Jurkat, Clone E6-1 (cell line): ENCODE measurements at places on chromosomes 3 and 15.

GRCh38 chr3:55333923-55334322 lies 153.2 kb downstream of the WNT5A start:
- DNase-seq, result no peak

DNA sequence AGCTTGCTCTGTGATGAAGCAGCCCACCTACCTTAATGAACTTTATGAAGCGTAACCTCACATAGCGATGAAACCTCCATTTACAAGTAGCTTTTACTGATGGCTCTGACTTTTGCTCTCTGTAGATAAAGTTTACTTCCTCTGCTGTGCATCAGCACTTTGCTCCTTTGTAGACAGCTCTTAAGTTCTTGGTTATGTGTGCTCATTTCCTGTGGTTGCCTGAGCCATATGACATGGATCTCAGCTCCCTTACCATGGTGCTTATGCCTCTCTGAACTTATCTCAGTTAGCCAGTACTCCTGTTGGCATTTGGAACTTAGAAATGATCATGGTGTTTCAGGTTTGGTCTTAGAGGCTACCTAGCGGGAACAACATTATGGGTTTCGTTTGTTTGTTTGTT lies 7.8 kb downstream of the MFSD1 start:
- peak; percentile 85 for DNase-seq

- no peak for DNase-seq
Observed at GRCh38 chr3:156716105-156716862, 41.9 kb downstream of the TIPARP start.

- DNase-seq, result no peak
Observed at GRCh38 chr3:128742821-128743594, 17.0 kb downstream of the RAB7A start.

- DNase-seq, result no peak
Observed at GRCh38 chr3:21331321-21331720, 419.7 kb downstream of the ZNF385D start.

DNA sequence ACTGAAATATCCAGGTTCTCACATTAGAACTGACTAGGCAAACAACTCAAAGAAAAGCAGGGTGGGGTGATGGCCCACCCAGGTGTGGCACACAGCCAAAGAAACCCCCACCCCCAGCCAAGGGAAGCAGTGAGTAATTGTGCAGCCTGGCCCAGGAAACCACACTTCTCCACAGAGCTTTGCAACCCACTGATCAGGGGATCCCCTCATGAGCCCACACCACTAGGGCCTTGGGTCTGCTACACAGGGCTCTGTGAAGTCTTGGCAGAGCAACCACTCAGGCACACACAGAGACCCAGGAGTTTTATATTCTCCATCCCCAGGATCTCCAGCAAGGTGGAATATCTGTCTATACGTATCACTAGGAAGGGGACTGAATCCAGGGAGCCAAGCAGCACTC lies 22.2 kb upstream of the TRIM42 start:
- no peak for DNase-seq

GRCh38 chr15:75770131-75770530 lies 57.5 kb upstream of the CSPG4 start:
- no peak for DNase-seq

GRCh38 chr3:128505771-128506170 lies 12.8 kb upstream of the GATA2 start:
- DNase-seq, result no peak

DNA sequence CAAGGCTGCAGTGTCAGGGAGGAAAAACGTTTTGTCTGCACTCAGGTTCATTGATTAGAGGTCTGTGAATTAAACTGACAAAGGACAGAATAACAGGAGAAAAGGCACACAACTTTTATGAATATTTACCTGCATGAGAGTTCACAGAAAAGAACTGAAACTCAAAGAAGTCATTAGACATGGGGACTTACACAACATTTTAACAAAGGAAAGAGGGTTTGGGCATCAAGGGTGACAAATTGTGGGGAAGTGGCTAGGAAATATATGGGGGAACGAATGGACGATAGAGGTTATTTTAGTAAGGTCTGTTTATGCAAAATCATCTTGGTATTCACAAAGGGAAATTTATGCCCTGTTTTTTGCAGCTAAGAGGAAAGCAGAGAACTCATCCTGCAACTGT lies 65.6 kb upstream of the C15orf39 start:
- DNase-seq, result no peak

DNA sequence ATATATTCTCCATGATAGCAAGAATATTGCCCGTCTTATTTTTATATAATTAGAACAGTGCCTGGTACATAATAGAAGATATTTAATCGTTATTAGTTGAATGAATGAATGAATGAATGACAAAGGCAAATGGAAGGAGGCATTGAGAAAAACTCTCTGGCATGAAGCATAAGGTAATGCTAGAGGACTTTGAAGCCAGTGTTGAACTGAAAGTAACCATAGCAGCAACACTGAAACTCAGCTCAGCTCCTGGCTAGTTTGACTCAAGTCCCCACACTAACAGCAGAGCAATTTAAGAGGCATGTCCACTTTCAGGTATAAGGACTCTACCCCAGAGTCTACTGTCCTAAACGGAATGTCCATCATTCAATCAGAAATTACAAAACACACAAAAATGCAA lies 227.0 kb downstream of the CPNE4 start:
- no peak for DNase-seq

DNA sequence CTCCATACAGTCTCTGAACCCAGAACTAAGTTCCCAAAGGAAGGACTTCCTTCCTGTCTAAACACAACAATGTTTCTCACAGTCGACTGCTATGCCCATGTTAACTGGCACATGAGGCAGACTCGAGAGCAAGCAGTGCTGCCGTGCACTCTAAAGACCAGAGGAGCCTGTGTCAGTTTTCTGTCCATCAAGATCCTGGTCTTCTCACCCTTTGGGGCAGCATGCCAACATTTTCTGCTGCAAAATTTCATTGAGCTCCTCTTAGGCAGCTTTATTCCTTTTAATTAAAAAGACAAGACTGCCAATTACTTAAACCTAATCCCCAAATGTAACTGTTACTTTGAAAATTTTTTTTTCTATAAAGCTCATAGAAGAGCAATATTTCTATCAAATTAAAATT lies 205.1 kb downstream of the GAP43 start:
- DNase-seq, result no peak

GRCh38 chr15:89486726-89487050 lies 9.7 kb downstream of the RHCG start:
- DNase-seq, result peak; percentile 34

- DNase-seq, result no peak
Observed at GRCh38 chr3:96209699-96210098, 604.7 kb upstream of the EPHA6 start.

DNA sequence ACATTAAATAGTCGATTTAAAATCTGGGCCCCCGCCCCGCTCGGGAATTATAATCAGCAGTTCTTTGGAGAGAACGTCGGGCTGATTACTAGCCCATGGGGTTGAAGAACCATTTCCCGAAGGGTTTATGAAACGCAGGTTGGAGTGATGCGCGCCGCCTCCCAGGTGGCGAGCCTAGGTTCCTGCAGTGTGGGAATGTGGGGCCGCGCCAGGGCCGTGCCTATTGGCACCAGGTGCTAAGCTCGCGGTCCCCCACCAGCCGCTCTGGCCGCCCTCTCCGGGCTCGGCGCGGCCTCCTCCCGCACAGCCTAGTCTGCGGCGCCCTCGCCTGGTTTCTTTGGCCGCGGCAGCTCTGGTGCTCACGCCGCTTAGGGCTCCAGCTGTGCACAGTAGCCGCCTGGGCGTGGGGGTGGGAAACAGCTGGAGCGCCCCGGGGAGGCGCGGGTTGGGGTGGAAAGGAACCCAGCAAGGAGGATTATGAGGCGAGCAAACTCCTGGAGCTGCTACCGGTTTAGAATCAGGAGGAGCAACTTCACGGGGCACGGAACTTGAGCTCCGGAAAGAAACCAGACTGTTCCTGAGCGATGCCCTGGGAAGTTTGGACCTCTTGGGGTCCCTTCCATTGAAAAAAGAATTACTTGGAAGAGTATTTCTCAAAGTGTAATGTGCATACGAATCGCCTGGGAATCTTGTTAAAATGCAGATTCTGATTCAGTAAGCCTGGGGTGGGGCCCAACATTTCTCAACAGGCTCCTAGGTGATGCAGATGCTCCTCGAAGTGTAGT lies 5.6 kb upstream of the MECOM start:
- peak; percentile 12 for DNase-seq

- DNase-seq, result no peak
Observed at GRCh38 chr3:13483286-13483685, 3.2 kb downstream of the HDAC11 start.

GRCh38 chr3:171307046-171307585 lies 153.1 kb downstream of the TNIK start:
- no peak for DNase-seq

- no peak for DNase-seq
Observed at GRCh38 chr3:13808550-13808949, 71.3 kb downstream of the WNT7A start.

- no peak for DNase-seq
Observed at GRCh38 chr15:58771621-58772250, 634 bp downstream of the MINDY2 start.

- peak; percentile 27 for DNase-seq
Observed at GRCh38 chr3:81891055-81891895, 129.8 kb upstream of the GBE1 start.

DNA sequence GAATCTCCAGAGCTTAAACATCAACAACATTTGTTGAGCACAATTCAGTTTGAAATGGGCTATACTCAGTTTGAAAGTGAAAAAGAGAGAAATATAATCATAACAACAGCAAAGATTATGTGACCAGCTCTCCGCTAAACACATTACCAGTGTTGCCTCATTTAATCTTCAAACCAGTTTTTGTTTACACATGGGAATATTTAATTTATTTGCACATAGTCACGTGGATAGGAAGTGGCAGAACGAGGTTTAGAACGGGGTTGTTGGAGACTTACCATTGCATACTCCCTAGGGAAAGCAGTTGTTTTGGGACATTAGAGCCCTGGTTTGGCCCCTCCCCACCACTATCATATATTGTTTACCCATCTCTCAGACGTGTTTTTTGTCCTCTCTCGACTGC lies 77.2 kb downstream of the IL1RAP start:
- no peak for DNase-seq

GRCh38 chr3:120451272-120451761 lies 525 bp upstream of the FSTL1 start:
- DNase-seq, result no peak

- DNase-seq, result no peak
Observed at GRCh38 chr15:78930577-78931388, 14.1 kb downstream of the CTSH start.

DNA sequence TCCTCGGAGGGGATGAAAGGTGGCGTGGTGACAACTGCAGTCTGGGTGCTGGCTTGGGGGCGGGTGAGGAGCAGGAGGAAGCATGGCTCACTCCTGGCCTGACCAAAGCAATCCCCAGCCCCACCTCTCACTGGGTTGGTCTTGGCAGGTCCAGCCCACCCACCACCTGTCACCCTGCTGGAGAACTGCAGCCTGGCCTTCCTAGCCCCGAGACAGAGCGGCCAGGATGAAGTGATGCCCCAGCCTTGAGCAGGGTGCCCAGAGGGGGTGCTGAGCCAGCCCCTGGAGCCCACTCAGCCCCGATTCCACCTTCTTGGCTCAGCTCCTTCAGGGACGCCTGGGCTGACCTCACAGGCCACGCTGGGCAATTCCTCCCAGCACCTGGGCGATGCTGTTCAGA lies 89.9 kb downstream of the IQSEC1 start:
- no peak for DNase-seq

DNA sequence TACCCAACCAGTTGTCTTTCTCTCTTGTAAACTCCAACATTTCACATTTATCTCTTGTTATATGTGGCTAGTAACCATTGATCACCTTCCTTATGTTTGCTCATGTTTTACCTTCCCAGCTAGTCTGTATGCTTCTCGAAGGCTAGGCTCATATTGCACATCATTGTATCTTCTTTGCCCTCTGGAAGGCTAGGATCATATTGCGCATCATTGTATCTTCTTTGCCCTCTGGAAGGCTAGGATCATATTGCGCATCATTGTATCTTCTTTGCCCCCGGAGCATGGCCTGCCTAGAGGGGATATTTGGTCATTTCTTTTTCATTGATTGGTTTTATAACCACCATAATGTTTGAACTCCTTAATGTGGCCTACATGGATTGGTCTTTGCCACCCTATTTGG lies 39.4 kb upstream of the ATP13A3 start:
- DNase-seq, result no peak

GRCh38 chr15:86229936-86230335 lies 150.3 kb downstream of the AGBL1 start:
- no peak for DNase-seq
